T-helper 1 cell (primary cell): ENCODE measurements at places on chromosomes 11 and 22.

DNA sequence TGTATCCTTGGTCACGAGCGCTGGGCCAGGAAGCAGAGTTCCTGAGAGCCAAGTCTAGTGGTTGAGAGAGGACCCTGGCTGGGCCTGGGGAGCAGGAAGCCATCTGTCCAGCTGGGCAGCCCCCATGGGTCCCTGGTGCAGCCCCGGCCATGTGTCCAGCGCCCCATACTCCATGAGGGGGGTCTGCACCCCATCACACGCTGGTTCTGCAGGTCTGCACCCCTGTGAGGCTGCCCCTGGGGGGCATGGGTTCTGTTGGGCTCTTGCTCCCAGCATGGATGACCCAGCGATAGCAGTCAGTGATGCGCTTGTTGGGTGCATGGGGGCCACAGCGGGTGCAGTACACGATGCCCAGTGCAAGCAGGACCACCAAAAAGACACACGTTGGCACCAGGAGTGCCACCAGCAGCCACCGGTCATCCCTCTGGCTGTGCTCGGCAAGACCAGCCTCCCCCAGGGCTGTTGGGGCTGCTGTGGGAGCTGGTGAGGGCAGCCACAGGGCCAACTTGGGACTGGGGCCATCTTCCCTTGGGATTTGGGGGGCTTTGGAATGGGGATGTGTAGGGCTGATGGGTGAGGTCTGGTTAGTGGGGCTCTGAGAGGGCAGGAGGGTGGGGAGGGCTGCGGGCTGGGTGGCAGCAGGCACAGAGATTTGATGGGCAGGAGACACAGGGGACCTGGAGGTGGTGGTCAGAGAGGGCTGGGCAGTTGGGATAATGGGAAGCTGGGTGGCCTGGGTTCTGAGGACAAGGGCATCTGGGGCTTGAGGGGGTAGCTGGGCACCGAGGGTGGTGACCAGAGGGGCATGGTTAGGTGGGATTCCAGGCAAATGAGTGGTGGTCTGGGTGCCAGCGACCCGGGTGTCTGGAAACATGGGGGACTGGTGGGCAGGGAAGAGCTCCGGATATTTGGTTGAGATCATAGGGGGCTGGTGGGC lies 2.0 kb downstream of the CD248 start:
- no peak for DNase-seq

DNA sequence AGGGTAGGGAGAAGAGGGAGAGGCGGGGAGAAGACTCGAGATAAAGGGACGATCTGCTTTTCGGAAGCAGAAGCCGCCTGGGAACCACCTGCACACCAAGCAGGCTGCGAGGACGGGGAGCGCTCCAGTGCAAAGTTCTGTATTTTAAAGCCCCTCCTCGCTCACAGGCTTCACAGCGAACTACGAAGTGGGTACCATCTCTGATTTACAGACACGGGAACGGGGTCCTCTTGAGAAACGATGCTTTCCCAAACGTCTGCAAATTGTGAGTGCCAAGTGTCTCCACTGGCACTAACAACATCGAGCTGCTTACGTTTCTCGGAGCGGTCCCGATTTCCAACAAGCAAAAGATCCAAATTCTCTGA lies 700 bp upstream of the STX3 start:
- DNase-seq, result no peak

DNA sequence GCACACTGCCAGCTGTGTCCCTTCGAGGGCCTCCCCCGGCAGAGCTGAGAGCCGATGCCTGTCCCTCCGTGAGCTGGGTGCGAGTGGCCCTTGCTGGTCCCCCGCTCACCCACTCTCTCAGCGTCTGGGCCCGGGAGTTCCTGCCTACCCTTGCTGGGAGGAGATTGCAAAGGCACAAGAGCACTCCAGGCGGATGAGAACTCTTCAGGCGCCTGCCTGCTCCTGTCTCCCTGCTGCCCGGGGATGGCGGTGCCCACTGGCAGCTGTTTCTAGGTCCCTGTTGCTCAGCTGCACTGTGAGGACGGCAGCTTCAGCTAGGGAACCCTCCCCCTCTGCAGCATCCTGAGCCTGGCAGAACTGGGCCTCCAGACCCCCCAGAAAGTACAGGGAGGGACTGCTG lies 61.1 kb downstream of the FLRT1 start:
- DNase-seq, result no peak

GRCh38 chr11:77379253-77379652 lies 77.8 kb upstream of the GDPD4 start:
- no peak for DNase-seq

DNA sequence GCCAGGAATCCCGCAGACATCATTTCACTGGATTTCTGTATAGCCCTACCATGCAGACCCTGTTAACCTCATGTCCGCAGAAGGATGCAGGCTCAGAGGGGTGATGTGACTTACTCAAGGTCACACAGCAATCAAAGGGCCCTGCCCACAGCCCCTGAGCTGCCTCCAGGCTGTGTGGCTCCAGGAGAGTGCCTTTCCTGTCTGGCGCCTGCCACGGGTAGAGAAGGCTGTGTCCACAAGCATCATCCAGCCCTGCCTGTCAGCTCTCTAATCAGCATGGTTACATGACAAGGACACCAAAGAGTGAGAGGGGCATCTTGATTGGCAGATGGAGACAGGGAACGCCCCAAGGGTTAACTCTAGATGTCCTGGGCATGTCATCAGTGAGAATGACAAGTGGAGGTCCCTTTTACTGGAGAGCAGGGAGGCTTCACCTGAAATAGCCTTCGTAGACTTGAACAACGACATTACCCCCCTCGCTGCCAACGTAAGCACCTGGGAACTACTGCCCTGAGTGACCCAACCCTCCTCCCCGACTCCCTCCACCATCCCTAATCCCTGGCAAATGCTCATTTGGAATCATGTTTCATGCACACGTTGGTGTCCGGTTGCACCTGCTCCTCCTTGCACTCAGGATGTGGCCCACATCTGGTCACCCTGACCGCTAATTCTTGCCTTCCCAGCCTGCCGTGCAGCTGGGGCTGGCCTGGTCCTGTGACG lies 6.9 kb downstream of the FGF19 start:
- DNase-seq, result no peak

DNA sequence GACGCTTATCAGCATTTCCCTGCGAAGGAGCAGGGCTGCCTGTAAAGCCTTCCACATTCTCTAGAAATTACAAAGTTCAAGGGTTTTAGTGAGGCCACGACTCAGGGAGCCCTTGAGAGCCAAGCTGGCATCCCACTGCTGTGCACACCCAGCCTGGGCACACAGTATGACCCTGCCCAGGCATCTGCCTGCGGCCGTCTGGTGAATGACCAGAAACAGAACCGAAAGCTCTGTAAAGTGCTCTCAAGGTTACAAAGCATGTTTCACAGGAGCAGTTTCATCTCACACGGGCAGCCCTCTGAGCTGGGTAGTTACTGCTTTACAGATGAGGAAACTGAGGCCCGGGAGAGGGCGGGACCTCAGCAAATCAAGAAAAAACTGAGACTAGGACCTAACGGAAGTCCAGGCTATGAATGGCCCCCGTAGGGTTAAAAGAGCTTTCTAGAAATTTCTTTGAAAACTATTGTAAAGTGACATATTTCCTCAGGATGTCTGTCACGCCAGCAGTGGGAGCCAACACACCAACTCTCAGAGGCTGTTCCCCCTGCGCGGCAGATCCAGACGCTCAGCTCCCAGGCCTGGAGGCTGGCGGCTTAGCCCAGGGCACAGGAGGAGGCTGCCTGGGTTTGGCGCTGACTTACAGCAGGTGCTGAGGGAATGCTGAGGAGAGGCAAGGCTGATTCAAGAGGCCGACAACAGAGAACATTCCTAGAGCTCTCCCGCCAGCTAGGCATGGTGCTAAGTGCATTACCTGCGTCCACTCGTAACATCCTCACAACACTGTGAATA lies 7.7 kb upstream of the TCF20 start:
- DNase-seq, result no peak

DNA sequence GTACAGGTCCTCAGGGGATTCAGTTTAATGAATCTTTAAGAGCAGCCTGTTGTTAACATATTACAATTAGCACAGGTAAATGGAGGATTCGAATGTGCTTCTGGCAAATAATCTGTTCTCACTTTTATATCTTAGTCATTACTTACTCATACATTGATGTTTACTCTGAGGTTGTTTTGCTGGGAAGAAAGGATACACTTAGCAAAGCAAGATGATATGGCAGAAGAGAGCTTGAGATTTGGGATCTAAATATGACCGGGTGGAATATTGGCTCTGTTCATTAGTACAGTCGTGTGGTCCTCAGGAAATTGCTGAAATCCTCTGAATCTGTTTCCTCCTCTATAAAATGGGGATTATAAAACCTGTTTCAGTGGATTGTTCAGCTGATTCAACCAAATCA lies 59.7 kb downstream of the SPON1 start:
- no peak for DNase-seq

DNA sequence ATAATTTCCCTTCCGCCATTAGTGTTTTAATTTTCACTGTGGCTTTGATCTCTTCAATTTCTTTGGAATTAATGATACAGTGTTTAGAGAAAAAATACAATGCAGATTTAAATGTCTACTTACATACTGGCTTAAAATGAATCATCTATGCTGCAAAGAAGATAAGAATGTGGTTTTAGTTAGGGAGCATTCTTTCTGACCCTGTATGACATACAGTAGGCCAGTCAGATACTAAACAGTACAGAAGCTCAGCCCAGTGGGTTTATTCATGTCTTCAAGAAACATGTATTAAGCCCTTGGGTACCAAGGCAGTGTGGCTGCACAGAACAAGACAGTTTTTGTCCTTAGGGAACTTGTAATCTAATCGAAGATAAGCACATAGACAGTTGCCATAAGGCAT lies 268.8 kb downstream of the DDX10 start:
- no peak for DNase-seq

GRCh38 chr11:35145271-35145670 lies 6.3 kb downstream of the CD44 start:
- no peak for DNase-seq

DNA sequence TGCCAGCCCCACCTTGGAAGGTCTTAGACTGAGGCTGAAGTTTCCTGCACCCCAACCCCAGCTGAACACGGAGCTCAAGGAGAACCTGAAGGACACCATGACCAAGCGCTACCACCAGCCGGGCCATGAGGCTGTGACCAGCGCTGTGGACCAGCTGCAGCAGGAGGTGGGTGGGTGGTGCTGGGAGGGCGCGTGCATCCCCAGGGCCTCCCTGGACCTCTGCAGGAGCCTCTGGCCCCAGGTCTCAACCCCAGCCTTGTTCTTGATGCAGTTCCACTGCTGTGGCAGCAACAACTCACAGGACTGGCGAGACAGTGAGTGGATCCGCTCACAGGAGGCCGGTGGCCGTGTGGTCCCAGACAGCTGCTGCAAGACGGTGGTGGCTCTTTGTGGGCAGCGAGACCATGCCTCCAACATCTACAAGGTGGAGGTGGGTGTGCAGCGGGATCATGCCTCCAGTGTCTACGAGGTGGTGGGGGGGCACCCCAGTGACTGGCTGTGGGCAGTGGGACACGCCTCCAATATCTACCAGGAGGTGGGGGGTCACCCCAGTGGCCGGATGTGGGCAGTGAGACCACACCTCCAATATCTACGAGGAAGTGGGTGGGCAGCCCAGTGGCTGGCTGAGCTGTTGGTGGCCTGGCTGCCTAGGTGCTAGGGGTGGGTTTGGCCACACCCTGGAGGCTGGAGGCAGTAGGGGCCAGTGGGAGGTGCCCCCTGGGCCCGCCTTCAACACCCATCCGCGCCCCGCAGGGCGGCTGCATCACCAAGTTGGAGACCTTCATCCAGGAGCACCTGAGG lies 4.6 kb downstream of the CD151 start:
- DNase-seq, result no peak

GRCh38 chr11:57322256-57323166 lies 2.2 kb downstream of the TNKS1BP1 start:
- DNase-seq, result no peak

DNA sequence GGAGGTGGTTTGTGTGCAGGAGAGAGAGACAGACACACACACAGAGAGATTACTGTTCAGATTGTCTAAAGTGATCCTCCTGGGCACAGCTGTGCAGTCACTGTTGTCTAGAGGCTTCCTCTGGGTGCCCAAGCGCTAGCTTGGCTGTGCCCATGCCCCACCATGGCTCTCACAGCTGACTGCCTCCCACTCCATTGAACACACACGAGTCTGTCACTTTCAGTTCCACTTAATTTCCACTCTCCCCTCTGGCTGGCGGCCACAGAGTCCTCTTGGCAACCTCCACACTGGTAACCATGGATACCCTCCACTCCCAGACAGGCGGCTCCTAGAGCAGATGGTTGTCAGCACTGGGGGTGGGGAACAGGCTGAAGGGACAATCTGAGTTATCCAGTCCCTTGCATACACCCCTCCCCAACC lies 29.1 kb downstream of the MAP6 start:
- no peak for DNase-seq

DNA sequence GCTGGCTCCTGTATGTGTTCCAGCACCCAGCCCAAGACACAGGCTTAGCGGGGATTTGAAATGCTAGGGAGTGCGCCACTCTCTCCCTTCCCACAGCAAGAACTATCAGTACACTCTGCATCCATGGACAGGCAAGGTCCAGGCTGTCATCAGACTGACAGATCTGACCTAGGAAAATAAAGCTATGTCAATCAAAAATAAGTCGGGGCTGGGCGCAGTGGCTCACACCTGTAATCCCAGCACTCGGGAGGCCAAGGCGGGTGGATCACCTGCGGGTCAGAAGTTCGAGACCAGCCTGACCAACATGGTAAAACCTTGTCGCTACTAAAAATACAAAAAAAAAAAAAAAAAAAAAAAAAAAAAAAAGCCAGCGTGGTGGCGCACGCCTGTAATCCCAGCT lies 1.7 kb upstream of the MOV10L1 start:
- DNase-seq, result no peak

DNA sequence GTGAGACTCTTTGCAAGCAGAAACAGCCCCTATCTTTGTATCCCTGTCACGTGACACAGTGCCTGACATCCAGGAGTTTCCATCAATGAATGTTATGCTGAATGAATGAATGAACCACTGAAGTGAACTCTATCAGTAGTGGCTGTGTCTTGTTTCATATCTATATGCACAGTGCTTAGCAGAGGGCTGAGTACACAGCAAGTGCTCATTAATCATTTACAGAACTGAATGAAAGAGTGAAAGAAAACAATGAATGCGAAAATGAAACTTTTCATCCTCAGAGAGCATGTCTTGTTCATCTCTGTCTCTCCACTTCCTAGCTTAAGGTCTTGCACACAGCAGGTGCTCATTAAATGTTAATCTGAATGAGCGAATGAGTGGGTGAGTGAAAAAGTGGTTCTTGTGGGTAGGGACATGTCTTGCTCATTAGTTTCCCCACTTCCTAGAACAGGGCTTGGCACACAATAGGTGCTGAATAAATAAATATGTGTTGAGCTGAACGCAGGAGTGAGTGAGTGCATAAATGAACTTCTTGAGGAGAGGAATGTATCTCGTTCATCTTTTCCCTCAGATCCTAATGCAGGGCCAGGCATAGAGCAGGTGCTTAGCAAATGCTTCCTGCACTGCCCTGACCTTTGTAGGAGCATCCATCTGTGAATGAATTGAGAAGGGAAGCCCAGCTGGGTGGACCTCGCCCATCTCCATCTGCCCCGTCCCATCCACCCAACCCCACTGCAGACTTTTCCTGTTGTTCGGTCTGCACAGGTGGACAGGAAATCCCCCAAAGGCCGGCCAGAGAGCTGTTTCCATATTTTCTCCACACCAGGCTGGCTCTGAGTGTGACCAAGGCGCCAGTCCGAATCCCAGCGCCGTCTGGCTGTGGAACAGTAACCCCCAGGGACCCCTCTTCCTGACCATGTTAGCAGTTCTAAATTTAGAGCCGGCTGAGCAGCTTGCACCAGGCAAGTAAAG lies 113.4 kb upstream of the CRYBB3 start:
- DNase-seq, result no peak

- no peak for DNase-seq
These were observed 26.1 kb downstream of the TCIRG1 start for GRCh38 chr11:68064926-68065325.
